ENCODE measurements at places on chromosomes 3 and 15.

- DNase-seq: no peak
Measured at GRCh38 chr15:89291934-89292438, 42.6 kb downstream of the POLG start.

GRCh38 chr15:70436428-70436827, 326.9 kb downstream of the UACA start:
- no peak for DNase-seq

GRCh38 chr15:51386960-51387698, 45.7 kb downstream of the GLDN start:
- DNase-seq: no peak

DNA sequence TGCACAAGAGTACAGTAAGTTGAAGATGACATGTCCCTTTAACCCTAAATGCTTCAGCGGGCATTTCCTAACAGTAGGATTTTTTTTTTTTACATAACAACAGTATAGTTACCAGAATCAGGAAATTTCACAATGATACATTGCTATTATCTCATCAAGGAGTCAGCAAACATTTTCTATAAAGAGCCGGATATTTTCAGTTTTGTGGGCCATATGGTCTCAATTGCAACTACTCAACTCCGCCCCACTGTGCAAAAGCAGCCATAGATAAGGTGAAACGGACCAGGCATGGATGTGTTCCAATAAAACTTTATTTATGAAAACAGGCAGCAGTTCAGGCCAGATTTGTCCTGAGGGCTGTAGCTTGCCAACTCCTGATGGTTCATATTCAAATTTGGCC, 130.6 kb downstream of the SMAD6 start:
- no peak for DNase-seq

DNA sequence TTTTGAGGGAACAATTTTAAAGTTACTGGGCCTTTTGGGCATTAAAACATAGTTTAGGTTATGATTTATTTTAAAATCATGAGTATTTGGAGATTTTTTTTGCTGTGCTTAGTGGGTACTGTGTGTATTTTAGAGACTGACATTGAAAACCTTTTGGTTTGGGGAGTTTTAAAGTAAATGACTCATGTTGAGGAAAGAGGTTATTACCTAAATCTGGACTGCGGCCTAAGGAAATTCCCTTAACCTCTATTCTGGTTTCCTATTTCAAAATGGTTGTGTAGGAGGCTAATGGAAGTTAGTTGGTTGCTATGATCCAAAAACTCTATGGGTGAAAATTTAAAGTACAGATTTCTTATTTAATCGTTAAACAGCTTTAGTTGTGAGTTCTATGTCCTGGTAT, 57.3 kb upstream of the DPH6 start:
- DNase-seq: no peak

GRCh38 chr3:48399387-48400172, 27.6 kb downstream of the FBXW12 start:
- DNase-seq: no peak

DNA sequence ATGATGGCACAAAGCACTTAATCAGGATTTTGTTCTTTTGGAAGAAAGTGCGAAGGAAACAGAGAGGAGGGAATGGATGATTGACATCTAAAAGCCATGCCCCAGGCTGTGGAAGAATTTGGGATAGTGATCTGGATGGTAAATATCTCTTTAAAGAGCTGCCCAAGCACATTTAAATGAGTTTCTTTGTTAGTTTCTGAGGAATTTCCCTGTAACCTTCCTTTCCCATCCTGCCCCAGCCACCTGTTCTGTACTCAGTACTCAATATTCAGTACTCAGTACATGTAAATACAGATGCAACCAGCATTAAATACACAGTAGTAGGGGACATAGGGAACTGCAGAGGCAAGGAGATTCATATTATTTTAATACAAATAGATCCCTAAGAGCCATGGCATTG, 7.8 kb upstream of the CORO2B start:
- no peak for DNase-seq

DNA sequence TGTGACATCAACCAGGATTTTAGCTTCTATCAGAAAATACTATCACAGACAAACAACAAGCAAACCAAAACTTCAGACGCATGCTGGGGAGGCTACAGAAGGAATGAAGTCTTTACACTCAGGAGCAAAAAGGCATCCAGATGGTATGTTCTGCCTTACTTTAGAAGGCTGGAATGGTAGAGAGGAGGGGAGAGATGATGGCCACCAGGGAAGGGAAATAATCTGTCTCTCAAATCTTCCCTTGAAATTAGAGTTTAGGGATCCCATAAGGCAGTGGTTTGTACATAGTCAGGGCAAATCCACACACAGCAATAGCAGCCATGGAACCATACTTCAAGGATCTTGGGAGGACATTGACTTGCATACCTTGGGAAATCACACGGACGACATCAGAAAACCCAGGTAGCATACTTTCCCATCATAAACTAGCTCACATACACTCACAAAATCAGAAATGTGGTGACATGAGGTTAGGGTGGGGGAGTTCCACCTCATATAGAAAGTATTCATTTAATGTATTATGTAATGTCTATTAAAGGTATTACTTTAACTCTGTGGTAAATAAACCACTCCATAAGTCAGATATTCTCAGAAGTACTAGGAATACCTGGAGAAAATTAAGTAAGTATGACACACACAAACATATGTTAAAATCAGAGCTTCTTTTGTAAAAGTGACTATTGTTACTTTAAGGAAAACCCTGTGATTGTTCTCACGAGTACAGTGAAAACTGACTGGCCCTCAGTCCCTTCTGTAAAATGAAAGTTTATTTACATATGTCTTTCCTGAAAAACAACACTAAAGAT, 9.4 kb downstream of the BTLA start:
- DNase-seq: no peak

DNA sequence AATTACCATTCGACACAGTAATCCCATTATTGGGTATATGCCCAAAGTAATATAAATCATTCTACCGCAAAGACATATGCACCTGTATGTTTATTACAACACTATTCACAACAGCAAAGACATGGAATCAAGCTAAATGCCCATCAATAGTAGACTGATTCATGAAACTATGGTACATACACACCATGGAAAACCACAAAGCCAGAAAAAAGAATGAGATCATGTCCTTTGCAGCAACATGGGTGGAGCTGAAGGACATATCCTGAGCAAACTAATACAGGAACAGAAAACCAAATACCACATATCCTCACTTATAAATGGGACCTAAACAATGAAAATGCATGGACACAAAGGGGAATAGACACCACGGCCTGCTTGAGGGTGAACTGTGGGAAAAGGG, 11.1 kb upstream of the MCF2L2 start:
- DNase-seq: no peak

DNA sequence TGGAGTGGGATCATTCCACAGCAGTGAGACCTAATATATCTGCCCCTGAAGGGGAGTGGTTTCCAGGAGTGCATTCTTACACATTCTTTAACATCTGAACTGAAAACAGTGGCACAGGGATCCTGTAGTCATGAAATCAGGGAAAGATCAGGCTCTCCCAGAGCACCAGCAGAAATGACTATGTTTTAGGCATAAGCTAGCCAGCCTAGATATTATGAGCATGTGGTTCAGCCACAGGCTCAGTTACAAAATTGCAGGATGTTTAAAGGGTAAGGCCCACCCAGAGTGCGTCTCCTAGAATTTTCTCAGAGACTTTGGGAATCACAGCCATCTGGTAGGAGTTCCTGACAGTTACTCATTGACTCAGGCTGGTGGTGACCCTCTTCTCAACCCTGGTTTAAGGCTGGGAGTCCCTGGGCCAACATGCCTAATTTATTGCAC, 20.9 kb downstream of the FSTL1 start:
- DNase-seq: no peak

- no peak for DNase-seq
Measured at GRCh38 chr3:71062037-71062932, 521.2 kb downstream of the FOXP1 start.

GRCh38 chr3:97949743-97950142, 22.5 kb downstream of the RIOX2 start:
- no peak for DNase-seq

GRCh38 chr3:123025642-123026521, 1.7 kb downstream of the SEMA5B start:
- no peak for DNase-seq

GRCh38 chr3:62226601-62227339, 146.6 kb downstream of the FEZF2 start:
- DNase-seq: no peak

DNA sequence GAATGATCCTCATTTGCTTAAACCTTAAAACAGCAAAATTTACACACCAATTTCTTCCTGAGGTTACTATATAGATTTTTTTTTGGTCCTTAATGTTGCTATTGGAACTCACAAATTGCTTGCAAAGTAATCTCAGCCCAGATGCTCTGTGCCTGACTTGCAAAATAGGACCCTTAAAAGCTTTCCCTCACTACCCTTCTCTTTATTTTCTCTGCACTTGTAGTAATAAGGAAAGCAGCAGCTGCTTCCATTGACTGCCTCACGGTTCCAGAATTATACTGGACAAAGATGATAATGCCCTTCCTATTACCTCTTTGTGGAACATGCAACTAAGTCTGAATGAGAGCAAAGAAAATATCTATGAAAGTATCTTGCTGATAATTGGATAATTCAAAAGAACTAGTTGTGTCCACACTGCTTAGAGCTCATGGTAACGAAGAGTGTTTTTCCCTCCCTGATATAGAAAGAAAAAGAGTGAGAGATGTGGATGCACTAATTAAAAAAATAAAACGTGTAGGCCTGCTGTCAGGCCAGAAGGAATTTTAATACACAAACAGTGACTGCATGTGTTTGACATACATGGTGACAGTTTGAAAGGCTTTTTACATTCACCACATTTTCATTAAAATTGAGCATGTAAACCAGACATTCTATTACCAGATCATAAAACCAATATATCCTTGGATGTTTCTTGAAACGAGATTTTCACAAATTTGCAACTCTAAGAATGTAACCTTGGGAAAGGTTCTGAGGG, 783.1 kb downstream of the GBE1 start:
- DNase-seq: no peak

DNA sequence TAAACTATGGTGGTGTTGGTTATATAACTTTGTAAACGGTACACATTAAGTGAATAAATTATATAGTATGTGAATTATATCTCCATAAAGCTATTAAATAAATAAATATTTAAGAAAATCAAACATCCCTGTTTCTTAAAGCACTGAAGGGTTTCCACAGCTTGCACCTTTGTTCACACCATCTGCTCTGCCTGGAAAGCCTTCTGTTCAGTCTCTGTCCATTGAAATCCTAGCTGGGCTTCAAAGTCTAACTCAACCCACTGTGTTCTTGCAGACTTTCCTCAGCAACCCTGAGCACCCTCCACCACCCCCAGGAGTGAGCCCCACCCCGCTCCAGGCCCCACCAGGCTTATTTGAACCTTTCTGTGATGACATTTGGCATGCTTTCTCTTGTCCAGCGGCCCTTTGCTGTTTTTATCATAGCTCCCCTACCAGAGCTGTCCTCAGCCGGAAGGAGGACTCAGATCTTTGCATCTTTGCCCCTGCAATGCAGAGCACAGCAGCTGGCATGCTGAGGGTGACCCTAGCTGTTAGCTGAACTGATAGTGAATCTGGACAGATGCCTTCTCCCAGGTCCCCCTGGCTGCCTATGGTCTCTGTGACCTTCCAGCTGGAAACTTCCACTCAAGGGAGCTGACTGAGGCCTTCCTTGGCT, 105.2 kb downstream of the DAPK2 start:
- no peak for DNase-seq

DNA sequence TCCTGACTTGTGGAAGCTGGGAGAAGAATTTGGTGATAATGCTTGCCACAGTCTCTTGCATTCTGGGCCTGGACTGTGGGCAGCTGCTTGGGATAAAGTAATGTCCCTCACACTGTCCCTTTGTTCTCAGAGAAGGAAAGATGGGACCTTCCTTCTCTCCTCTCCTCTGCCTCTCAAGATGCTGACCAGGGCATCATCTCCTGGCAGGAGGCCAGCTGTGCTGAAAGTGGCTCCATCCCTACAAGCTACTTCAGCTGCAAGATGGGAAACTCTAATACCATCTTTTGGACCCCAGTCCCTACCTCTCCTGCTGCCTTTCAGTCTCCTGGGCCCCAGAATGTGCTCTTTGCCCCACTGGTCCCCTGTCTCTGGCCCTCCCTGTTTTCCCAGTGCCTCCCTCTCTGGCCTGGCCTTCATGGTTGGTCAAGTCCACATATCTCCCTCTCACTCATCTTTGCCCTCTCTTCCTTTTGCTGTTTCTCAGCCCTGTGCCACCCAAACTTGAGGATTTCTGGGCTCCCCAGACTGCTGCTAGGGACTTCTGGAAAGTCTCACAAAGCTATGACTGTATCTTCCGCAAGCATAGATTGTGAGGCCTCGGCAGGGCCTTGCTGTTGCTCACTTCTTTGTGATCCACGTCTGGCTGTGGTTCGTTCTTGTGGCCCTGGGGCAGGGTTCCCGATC, 7.1 kb upstream of the SLC6A20 start:
- no peak for DNase-seq

GRCh38 chr3:94092086-94092485, 29.2 kb downstream of the NSUN3 start:
- DNase-seq: no peak

GRCh38 chr15:40412095-40412759, 6.6 kb downstream of the IVD start:
- DNase-seq: no peak

DNA sequence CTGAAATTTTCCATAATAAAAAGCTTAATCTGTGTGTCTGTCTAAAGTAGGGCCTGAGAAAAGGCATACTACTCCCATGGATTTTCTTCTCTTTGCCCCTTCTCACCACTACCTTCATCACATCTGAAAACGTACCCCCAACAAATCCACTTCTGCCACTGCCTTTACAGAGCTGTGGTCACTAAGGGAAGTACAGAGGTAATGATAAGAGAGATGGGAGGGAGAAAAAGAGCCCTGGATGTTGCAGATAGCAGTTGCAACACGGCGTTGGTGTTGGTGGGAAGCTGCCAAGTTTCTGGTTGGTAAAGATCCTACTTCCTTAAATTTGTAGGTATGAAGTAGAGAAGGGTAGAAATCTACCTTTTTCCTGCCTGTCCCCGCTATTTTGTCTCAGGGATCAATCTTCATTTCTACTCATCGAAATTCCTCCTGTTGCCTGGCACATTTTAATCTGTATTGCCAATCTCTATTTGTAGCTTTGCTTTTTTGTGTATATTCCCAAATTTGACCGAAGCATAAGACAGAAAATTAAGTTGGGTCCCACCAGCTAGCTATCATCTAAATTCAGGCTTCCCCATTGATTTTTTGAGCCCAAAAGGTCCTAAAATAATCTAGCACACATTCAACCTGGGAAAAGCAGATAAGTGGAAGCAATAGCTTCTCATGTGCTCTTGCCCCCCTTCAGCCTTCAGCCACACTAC, 102.9 kb downstream of the TFDP2 start:
- DNase-seq: peak; percentile 85

- DNase-seq: no peak
Measured at GRCh38 chr15:38691377-38691776, 126.8 kb upstream of the RASGRP1 start.

DNA sequence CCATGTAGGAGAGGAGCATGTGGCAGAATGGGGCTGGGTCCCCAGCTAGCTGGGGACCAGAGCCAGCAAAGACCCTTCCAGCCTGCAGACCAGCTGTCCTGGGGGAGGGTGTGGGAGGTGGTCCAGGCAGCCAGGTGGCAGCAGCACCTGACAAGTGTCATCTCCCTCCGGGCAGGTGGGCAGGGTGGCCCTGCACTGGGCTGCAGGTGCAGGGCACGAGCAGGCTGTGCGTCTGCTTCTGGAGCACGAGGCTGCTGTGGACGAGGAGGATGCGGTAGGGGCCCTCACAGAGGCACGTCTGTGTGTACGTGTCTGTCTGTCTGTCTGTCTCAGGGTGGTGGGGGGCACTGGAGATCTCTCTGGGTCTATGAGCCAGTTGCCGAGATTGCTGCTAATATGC, 5.5 kb downstream of the ANKDD1A start:
- DNase-seq: no peak

Measured in GDM1 (cell line).